Muscle of back (tissue), 13 donors: ENCODE measurements at places on chromosomes 2 and 18. TPM values are rescaled to one million over a fixed set of nuclear protein-coding genes. Genes with fewer than 3 reads are reported as not detected.

GRCh38 chr18:7740821-7741220, 173.7 kb downstream of the PTPRM start:
- DNase-seq = peak; percentile 58

DNA sequence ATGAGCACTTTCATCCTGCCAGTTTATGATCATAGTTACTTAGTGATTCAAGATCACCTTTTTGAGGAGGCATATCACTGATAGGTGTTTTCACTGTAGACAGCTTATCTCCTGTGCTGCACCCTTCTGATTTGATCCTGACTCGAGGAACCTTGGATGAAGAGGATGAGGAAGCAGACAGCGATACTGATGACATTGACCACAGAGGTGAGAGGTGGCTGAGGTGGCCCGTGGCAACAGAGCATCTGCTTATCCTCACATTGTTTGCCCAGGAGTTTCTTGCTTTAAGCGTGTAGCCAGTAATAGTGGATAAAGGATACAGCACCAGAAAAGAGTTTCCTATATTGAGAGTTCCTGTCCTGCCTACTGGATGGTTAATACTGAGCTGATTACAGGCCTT, 15.7 kb downstream of the SUPT7L start:
- no peak for DNase-seq

DNA sequence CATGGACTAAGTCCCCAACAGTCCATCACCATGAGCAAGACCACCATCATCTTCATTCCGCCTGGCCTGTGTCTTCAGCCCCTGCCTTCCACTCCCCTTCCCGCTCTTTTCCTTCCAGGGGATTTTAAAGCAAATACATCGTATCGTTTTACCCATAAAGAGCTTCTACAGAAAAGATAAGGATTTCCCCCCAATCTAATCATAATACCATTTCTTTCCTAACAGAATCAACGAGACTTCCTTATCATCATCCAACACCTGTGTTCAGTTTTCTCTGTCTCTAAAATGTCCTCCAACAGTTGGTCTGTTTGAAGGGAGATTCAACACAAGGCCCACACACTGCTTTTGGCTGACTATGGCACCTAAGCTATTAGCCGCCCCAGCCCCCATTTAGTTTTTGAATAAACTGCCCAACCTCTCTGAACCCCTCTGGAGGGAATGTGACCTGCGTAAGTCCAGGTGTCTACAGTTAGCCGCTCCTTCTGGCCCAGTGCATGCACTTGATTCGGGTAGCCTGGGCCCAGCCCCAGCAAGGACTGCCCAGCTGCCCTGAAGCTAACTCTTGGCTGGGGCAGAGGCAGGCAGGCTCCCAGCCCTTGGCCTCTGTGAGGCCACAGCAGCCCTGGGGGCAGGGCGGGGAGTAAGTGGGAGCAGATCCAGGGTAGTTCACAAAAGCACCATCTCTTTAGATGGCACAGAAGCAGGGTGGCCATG, 25.3 kb upstream of the SEMA4C start:
- DNase-seq = no peak

- peak; percentile 91 for DNase-seq
These were observed 56.9 kb downstream of the MCFD2 start for GRCh38 chr2:46858702-46859090.

DNA sequence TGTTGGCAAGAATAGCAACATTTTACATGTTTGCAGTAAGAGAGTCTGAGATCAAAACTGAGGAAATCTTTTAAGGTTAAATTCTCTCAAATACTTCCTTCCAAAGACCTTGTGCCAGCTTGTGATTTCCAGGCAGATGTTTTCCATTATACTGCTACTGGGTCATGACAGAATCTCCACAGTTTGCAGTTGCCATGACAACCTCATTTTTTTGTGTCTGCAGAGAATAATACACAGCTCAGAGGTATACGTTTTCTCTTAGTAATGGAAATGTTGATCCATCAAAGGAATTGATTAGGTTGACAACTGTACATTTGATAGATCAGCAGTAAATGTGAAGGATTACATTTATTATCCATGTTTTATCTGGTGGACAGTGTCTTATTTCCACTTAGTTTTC, 29.1 kb upstream of the CSRNP3 start:
- DNase-seq = peak; percentile 64

GRCh38 chr2:152825834-152826233, 107.4 kb downstream of the ARL6IP6 start:
- no peak for DNase-seq

DNA sequence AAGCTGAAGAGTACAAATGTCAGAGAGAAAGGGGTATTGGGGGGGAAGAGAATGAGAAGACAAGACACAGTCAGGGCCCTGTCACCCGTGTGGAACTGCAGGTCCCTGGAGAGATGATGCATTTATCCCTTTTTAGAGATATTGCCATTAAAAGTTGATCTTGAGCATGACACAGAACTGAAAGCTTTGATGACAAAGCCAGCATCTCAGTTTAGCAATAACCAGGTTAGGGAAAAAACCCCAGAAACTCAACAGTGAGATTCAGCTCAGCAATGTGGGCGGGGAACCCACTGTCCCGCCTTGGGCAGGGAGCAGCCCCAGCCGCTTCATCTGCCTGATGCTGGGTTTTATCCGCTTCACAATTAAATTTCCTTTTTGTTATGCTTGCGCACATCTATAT, 181.1 kb downstream of the NEDD4L start:
- DNase-seq = no peak

- no peak for DNase-seq
These were observed 370 bp upstream of the ZNF804A start for GRCh38 chr2:184598002-184598315.

GRCh38 chr2:3210257-3210656, 167.4 kb downstream of the EIPR1 start:
- no peak for DNase-seq

- no peak for DNase-seq
These were observed 123.6 kb upstream of the CAB39 start for GRCh38 chr2:230589025-230589424.

GRCh38 chr18:23735021-23735464, 45.8 kb downstream of the LAMA3 start:
- no peak for DNase-seq

DNA sequence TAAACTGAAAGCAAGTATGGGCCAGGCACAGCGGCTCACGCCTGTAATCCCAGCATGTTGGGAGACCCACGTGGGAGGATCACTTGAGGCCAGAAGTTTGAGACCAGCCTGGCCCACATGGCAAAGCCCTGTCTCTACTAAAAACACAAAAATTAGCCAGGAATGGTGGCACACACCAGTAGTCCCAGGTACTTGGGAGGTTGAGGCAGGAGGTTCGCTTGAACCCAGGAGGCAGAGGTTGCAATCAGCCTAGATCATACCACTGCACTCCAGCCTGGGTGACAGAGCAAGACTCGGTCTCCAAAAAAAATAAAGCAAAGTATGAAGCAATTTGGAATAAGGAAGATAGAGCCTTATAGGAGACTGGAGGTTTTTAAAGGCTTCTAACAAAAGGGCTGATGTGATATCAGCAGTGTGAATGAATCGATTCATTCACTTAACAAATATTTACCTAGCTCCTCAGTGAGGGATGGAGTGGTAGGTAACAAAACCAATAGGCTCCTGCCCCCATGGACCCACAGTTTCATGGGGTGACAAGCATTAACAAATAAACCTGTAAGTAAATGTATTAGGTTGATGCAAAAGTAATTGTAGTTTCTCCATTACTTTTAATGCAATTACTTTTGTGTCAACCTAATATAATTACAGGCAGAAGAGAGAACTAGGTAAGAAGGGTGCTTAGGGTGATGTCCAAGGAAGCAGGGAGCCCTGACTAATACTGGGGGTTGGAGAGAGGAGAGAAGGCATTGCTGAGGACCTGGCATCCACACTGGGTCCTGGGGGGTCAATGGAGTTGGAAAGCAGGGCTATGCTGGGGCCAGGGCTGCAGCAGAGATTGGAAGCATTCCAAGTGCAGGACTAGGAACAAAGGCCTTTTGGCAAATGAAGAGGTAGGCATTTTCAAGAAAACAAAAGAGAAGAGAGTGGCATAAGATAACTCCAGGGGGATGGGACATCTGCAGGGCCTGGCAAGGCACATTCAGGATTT, 195.4 kb upstream of the ARL4C start:
- no peak for DNase-seq

GRCh38 chr2:157320409-157320808, 5.2 kb downstream of the ERMN start:
- DNase-seq = no peak

GRCh38 chr18:48784656-48785055, 166.1 kb downstream of the SMAD7 start:
- no peak for DNase-seq

DNA sequence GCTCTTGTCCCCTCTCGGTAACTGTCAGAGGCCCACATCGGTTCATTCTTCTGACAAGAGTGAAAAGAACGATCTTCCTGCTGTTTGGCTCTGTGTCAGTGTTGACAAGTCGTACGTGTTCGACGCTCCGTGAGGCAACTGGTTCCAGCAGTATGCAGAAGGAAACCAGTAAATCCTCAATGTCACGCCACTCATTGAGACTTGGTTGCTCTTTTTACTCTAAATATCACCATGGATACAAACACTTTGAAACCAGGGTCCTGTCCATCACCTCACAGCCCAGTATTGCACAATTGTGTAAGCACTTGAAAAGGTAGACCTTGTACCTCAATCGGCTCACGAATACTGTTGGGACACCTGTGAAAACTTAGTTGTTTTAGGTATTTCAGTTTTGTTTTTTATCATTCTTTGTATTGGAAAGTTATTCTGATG, 136.4 kb downstream of the ZNF407 start:
- DNase-seq = no peak

DNA sequence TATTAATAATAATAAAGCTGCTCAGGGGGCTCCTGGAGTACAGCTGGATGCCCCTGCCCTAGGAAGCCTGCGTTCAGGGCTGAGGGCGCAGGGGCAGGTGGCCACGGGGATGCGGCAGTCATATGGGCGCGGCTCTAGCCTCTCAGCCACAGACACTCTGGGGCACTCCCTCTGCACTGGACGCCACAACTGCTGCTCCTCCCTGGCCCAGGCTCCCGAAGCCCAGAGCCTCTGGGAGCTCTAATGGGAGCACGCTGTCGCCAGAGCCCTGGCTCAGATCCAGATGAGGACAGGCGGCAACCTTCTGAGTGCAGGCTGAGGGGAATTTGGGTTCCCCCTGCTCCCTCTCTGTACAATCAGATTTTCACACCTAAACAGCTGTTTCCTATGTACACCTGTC, 93.6 kb downstream of the MTCL1 start:
- peak; percentile 54 for DNase-seq

GRCh38 chr2:106119074-106119473, 75.0 kb downstream of the UXS1 start:
- DNase-seq = no peak

GRCh38 chr2:215487002-215487372, 51.1 kb upstream of the FN1 start:
- DNase-seq = no peak

DNA sequence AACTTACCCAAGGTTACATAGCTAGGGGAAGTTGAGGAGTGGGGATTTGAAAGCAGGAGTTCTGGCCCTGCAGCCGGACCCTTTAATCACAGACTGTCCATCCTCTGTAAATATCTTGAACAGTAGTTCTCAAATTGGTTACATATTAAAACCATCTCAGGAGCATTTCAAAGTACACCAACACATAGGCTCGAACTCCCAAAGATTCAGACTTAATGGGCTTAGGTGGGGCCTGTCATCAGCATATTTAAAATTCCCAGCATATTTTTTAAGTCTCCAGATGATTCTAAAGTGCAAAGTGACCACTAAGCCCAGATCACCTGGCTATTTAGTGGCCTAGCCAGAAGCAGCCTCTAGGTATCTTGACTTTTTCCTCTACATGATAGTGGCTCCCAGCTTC, 192.2 kb downstream of the ZNF385B start:
- DNase-seq = no peak

- no peak for DNase-seq
These were observed 324.1 kb downstream of the CCDC178 start for GRCh38 chr18:33116376-33116775.

DNA sequence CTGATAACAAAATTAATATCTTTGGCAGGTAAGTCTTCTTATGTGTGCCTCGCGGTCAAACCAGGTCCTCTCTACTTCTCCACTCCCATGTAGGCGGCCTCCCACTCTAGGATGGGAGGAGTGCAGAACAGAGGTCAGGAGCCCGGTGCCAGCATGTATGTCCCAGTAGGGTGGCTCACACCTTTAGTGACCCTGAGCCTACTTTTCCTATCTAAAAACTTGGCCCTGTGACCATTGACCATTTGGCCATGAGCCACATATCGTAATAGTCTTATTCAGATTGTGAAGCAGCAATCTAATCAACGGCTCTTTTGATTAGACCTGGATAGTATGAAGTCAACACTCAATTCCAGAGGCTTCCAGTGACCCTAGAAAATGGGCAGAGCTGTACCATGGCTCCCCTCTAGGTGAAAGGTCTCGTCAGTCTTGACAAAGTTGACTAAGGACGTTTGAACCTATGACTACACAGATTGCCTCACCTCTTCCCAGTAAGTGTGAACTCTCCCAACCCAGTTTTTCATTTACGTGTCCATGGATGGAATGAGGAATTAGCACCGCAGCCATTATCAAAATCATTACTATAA, 17.1 kb upstream of the FABP1 start:
- DNase-seq = no peak

DNA sequence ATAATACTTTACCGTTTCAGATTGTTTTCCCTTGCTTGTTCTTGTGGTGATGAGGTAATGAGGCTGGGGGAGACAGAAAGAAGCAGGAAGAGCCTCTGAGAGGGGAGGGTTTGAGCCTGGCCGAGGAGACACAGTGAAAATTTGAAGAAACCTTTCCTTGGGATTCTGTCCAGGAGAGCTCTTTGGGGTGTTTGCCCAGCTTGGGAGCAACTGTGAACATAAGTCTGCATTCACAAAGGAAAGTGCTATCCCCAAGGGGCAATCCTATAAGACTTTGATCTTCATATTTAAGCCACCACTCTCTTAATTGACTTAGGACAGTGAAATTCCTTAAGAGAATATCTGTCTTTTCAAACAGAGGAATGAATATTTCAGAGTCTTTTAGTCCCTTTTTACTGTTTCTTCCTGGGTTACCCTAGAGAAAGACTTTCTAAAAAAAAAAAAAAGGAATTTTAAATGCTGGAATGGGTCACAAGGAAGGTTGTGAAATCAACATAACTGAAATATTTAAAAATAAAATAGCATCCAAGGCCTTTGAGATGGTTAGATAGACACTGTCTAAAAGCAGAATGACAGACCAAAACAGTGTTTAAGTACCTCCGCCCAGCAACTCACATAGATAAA, 52.5 kb upstream of the STAM2 start:
- DNase-seq = peak; percentile 41

The SYT4 gene
- not detected for polyA plus RNA-seq

The ANKRD62 gene
- not detected for polyA plus RNA-seq

The SLC9A4 gene
- not detected for polyA plus RNA-seq

The SAG gene
- 0.07 TPM for polyA plus RNA-seq

The VWC2L gene
- not detected for polyA plus RNA-seq

The PDCL3 gene
- polyA plus RNA-seq = 30.8 TPM

The ZSCAN30 gene
- polyA plus RNA-seq = 16.7 TPM

The ESPNL gene
- polyA plus RNA-seq = 0.91 TPM

The LOXHD1 gene
- 3.5 TPM for polyA plus RNA-seq

The ERICH2 gene
- polyA plus RNA-seq = 0.42 TPM

The RELCH gene
- 13.6 TPM for polyA plus RNA-seq

The MAP2 gene
- polyA plus RNA-seq = 12.3 TPM

The LTBP1 gene
- polyA plus RNA-seq = 69.3 TPM

The ZNF804A gene
- 0.38 TPM for polyA plus RNA-seq

The GALNT1 gene
- polyA plus RNA-seq = 104 TPM

The PLEKHA3 gene
- 17.9 TPM for polyA plus RNA-seq

The PRKAG3 gene
- polyA plus RNA-seq = 26.2 TPM

The EPB41L3 gene
- 120 TPM for polyA plus RNA-seq
